ENCODE measurements at places on chromosomes 5 and 9.

- DNase-seq, result no peak
Measured at GRCh38 chr5:178488696-178489095, 101.5 kb downstream of the COL23A1 start.

DNA sequence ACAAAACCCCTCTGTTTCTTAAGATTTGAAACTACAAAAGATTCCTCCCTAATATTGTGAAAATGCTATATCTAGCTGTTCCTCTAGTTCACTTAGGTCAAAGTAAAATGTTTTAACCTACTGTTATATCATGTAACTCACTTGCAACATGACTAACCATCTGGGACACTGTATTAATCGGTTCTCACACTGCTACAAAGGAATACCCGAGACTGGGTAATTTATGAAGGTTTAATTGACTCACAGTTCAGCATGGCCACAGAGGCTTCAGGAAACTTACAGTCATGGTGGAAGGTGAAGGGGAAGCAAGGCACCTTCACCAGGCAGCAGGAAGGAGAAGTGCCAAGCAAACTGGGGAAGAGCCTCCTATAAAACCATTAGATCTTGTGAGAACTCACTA, 34.7 kb downstream of the DIMT1 start:
- DNase-seq, result no peak

- DNase-seq, result no peak
Measured at GRCh38 chr5:50963971-50964745, 297.7 kb downstream of the PARP8 start.

DNA sequence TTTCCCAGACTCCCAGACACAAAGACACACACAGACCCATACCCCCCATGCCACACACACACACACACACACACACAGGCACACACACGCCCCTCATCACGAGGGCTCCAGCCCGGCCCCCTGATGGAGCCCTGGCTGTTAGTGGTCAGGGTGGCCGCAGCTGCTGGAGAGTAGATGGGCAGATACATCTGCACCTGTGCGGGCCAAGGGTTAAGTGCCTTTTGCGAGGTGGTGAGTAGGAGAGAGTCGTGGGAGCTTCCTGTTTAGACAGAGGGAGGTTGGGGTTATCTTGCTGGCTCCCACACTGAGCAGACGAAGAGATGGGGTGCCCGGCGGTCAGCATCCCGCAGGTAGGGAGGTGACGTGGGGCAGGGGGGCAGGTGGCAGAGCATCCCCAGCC, 8.2 kb downstream of the PRRX2 start:
- no peak for DNase-seq

GRCh38 chr5:125463466-125464092, 717.1 kb upstream of the ZNF608 start:
- DNase-seq, result peak; percentile 75

- DNase-seq, result peak; percentile 71
Measured at GRCh38 chr9:107422189-107423185, 67.1 kb downstream of the KLF4 start.

- no peak for DNase-seq
Measured at GRCh38 chr5:160462167-160462566, 40.5 kb downstream of the PTTG1 start.

GRCh38 chr5:72204946-72205345, 97.7 kb downstream of the MAP1B start:
- peak; percentile 24 for DNase-seq

DNA sequence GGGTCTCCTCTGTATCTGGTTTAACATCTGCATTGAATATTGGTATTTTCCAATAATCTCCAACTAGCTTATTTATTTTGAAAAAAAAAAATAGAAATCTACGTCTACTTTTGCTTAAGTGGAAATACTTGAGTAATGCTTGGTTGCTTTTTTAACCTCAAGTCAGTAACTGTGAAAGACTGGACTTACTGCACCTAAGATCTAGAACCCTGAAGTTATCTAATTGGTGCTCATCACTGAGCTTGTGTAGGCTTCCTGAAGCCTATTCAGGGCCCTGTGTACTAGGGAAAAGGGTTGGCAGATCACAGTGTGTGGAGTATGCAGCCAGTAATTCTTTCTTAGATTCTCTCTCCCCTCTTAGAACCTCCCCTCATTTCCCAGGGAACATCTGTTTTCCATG, 16.2 kb downstream of the SLC1A1 start:
- DNase-seq, result no peak

Data from fibroblast of skin of right biceps (primary cell).